NCI-H1092 (cell line): ENCODE measurements at places on chromosomes 7 and 10.
A peak's percentile ranks its signal among the peaks of the same experiment; 100 is the strongest.

- no peak for DNase-seq
Observed at GRCh38 chr10:4914213-4914850, 48.9 kb upstream of the AKR1C1 start.

DNA sequence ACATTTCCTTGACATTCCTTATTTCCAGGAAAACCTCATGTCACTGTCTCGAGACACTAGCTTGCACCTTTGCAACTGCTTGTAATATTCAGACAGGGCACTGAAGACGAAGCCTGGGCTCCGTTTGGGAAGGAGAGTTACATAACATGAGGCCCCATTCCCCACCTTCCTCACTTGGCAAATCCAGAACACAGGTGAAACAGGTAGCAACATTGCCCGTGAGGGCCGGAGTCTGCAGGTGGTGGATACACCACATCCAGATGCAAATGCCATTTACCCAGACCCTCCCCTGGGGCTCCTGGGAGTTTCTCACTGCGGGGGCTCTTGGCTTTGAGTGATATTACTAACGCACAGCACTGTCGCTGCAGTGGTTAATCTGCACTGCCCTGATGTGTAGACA, 491.0 kb downstream of the PTPRN2 start:
- no peak for DNase-seq

- peak; percentile 83 for DNase-seq
Observed at GRCh38 chr7:75650681-75651080, 88.1 kb downstream of the HIP1 start.

GRCh38 chr7:15130666-15131541, 228.4 kb upstream of the DGKB start:
- DNase-seq, result no peak

- DNase-seq, result no peak
Observed at GRCh38 chr10:21675157-21675796, 141.2 kb downstream of the MLLT10 start.

- DNase-seq, result no peak
Observed at GRCh38 chr7:20482071-20482470, 133.4 kb upstream of the ABCB5 start.

DNA sequence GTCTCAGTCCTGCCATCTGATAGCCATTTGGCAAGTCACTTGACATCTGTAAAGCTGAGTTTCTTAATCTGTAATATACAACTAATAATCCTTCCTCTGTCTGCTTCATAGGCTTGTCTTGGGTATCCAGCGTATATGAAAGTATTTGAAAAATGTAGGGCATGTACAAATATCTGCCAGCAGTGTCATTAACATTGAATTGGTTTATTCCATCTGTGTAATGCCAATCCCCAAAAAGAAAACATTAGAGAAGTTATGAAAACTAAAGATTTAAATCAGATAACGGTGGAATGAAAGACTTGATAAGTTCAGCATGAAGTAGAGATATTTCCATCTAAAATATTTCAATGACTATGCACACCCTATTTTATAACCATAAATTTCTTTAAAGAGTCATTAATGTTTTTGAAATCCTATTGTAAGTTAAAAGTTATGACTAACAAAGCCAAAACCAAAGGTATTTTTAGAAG, 9.8 kb upstream of the RTKN2 start:
- no peak for DNase-seq

GRCh38 chr10:64071218-64071617, 550.0 kb downstream of the REEP3 start:
- DNase-seq, result no peak

GRCh38 chr10:22429146-22429545, 83.8 kb downstream of the SPAG6 start:
- no peak for DNase-seq

GRCh38 chr10:111875725-111876124, 307.8 kb downstream of the GPAM start:
- no peak for DNase-seq

DNA sequence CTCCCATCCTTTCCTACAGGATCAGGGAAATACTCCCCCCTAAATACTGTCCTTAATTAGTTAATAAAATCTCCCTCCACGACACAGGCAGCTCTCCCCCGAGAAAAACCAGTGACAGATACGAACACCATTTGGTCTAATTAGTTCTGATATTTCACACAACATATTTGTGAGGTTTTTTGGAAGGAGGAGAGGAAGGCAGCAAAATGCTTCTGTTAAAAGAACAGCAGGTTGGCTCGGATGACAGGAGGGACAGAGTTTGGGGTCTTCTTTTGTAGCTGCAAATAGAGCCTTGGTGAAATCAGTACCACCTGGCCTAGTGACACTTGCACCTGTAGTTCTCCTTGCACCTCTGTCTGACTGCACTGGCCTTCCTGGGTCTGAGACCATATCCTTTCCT, 507.0 kb downstream of the PLXNA4 start:
- no peak for DNase-seq

- DNase-seq, result no peak
Observed at GRCh38 chr10:103835096-103836050, 20.0 kb downstream of the SH3PXD2A start.

GRCh38 chr10:63699785-63700613, 178.8 kb downstream of the REEP3 start:
- DNase-seq, result no peak

GRCh38 chr10:71971311-71971731, 7.1 kb downstream of the CHST3 start:
- DNase-seq, result no peak

GRCh38 chr7:26311798-26312197, 20.1 kb downstream of the SNX10 start:
- DNase-seq, result no peak

DNA sequence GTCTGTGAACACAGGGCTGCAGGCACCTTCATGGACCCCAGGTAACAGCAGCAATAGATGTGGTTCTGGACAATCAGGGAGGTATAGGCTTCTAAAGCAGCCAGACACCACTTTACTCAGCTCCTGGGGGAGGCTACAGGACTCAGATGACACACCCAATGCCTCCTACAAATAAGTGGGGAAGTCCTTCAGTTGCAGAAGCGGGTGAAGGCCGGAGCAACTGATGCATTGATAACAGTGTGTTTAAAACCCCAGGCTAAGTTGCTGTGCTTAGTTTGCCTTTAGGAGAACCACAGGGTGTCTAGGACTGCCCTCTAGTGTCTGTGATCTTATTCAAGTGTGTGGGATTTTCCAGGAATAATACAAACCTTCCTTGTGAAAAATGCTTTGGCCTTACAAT, 5.9 kb upstream of the ITGA8 start:
- no peak for DNase-seq

DNA sequence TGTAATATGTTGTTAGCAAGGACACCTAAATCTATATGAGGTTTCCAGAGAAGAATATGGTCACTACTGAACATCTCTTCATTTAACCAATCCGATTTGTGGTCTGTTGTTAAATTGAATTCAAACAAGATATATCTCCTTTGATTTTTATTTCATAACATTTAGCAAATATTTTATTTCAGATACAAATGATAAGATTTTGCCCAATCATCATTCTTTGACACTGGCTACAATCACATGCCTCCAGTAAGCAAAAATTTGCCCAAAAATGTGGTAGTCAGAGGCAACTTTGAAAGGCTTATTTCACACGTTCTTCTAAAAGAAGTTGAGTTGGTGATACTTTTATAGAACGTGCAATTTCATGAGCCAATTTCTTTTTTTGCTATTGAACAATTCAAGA, 44.7 kb upstream of the AGMO start:
- no peak for DNase-seq

DNA sequence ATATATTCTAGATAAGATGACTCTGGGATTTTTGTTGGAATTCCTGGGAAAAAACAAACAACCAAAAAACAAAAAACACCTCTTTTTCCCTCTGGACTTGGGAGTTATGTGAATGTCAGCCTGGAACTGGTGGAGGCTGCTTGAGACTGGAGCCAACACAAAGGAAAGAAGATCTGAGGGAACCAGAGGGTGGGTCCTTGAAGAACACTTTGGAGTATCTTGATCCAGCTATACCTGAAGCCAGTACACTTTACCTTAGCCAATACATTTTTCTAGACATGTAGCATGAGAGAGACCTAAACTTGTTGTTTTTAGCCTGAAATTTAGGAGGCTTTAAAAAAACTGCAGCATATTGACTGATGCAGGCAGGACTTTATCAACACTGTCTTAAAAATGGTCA, 5.9 kb upstream of the LAMB1 start:
- no peak for DNase-seq

DNA sequence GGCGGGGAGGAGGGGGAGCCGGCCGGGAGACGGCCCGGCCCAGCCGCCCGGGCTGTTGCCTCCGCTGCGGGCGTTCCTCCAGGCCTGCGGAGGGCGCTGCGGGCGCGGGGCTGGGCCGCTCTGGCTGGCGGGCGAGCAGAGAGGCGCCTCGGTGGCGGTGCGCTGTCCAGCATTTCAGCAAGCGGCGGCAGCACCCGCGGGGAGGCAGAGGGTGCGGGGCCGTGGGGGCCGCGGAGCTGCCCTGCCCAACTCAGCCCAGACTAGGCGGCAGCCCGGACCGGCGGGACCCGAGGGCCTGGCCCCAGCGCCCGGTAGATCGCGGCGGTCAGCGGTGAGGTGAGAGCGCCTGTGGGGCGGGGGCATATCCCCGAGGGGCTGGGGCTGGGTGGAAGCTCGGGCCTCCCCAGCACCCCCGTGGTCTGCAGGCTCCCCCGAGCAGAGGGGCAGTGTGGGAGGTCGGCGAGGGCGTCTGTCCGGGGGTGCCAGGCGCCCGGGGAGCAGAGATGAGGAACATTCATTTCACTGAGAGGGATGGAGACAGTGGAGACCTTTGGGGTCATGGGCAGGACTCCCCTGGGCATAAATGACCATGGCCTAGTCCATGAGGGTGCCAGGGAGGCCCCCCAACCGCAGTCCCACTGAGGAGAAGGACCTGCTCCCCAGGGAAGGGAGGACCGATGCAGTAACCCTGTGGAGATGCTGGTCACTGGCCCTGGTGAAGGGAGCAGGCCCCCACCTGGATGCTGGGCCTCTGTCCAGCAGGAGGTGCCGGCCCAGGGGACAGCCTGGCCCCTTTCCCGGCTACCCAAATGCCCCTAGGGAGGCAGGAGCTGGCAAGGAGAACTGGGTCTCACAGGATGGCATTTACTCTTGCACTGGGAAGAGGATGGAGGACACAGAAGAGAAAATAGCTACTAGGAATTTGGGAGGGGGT, at the start of gene SRRM3:
Gene SRRM3 (plus strand): TSS at position 165 of the 934 bp plus-strand sequence. CDS start 33,171 bp downstream, outside the sequence.
- DNase-seq, result peak; percentile 67

- no peak for DNase-seq
Observed at GRCh38 chr7:2996141-2996540, 47.5 kb downstream of the CARD11 start.

GRCh38 chr7:157526913-157527634, 190.3 kb downstream of the DNAJB6 start:
- DNase-seq, result no peak

DNA sequence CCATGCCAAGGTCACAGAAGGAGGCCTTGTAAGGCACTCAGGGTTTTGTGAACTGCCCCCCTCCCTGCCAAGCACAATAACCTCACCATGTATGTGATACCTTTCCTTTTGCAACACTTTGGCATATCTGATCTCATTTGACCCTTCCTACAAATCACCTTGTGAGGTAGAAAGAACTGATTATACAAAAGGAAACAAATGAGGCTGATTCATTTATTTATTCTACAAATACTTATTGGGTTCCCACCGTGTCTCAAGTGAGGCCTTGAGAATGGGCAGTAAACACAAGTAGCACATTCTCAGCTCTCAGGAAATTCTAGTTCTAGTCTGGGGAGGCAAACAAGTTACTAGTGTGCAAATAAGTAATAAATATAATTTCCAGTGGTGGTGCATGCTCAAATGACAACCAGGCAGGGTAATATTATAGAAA, 19.6 kb downstream of the PLCE1 start:
- DNase-seq, result no peak

GRCh38 chr7:81161451-81162075, 242.7 kb upstream of the SEMA3C start:
- no peak for DNase-seq

GRCh38 chr10:117137031-117137910, 799 bp downstream of the VAX1 start:
- no peak for DNase-seq

DNA sequence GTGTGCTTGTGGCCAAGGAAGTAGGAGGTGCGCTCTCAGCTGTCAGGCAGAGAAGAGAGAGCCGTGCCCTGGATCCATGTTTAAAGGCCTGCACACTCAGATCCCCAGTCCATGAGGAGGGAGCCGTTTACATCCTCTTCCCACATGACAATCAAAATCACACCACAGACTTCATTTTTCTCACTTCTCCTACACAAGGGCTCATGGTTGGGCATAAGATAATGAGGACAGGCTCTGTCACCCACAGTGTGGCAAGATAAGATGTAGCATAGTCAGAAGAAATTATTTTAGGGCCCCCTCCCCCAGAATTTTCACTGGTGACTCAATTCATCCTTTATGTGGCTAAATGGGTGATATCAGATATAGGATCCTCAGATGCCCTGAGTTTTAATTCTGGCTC, 35.9 kb upstream of the INHBA start:
- no peak for DNase-seq

- no peak for DNase-seq
Observed at GRCh38 chr7:116511552-116512519, 12.3 kb downstream of the CAV2 start.

DNA sequence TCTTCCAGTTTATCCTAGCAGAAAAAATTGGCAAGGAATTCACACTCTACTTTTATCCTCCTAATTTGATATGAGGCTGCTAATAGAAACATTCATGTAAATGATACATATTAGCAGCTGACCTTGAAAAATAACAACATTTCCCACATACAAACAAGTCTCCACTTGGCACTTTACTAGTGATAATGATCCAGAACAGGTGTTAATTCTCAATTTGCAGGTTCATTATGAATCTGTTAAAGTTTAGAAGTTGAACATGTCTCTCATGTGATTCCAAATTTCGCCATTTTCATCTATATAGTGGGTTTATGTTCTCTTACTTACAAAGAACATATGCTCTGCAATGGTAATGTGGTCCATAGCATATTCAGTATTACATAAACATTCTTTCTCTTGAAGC, 1396.8 kb upstream of the LRRTM3 start:
- no peak for DNase-seq

- DNase-seq, result no peak
Observed at GRCh38 chr7:112080441-112080840, 125.8 kb downstream of the DOCK4 start.
